OCI-LY7 (cell line): ENCODE measurements at places on chromosomes 12 and 14. TPM values are rescaled to one million over a fixed set of nuclear protein-coding genes. Genes with fewer than 3 reads are reported as not detected.

PPP1R1A gene
- not detected in 2 replicates for total RNA-seq

RPL10L gene
- not detected in 2 replicates for total RNA-seq

POU6F1 gene
- 5.0 and 5.5 TPM in 2 replicates for total RNA-seq

SLC4A8 gene
- total RNA-seq: 6.7 and 9.8 TPM in 2 replicates

FOXA1 gene
- not detected in 2 replicates for total RNA-seq

KRT8 gene
- 0.89 TPM in 2 replicates for total RNA-seq

GPR68 gene
- 0.41 and 0.84 TPM in 2 replicates for total RNA-seq
